Colonic mucosa (tissue), 4 donors: ENCODE measurements at places on chromosomes 4 and X. TPM values are rescaled to one million over a fixed set of nuclear protein-coding genes. Genes with fewer than 3 reads are reported as not detected.

GRCh38 chr4:121390335-121390734 is 9.5 kb upstream of the QRFPR start:
- no peak for DNase-seq

GRCh38 chr4:140266958-140267568 is 106.4 kb upstream of the SCOC start:
- DNase-seq = no peak

DRD5 gene
- not detected for total RNA-seq

DNA sequence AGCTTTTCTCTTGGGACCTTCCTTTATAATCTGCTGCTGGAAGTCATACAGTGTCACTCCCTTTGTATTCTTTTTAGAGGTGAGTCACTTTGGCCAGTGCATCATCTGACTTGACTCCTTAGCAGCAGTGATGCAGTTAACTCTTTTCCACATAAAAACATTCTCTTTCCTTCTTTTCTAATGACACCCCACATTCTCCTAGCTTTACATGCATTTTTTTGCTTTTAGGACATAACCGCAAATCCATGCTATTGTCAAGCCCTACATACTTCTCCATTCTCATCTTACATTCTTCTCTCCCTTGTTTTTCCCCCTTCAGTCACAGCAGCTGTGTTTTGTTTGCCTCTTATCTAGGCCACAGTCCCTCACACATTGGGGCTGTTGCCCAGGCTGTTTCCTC is 55.1 kb downstream of the ZNF330 start:
- no peak for DNase-seq

DNA sequence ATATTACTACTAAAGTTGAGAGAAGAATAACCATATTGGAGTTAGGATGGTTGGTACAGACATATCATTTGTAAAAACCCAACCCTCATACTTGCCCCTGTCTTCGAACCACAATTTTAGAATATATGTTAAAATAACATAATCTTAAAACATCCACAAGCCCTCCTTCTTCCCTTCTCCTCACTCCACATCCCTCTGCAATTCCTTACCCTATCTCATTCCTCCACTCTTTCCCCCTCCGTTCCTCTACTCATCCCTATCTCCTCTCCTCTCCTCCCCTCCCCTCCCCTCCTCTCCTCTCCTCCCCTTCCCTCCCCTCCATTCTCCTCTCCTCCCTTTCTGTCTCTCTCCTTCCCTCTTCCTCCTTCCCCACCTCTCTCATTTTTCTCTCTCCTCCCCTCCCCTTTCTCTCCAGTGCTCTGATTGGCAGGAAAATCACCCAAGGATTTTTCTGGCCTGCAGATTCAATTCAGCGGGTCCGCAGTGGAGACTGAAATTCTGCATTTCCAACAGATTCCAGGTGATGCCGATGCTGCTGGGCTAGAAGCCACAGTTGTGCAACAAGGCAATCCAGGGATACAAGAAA is 17.4 kb upstream of the ODAM start:
- DNase-seq = no peak

DNA sequence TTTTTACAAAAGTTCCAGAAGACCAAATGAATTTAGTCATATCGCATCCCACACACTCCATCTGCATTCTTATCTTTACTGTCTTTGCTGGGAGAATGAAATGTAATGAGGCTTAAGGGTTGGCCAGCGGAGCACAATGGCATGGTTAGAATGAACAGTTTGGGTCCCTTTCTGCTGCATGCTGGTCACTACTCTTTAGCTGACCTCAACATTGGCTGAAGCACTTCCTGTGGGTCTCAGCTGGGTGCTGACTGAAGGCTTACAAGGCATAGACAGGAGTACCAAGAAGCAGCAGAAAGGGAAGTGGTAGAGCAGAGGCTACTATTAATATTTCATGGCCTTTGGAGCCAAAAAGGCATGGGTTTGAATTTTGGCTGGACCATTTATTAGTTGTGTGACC is 159.4 kb upstream of the GPC4 start:
- no peak for DNase-seq

- peak; percentile 6 for DNase-seq
Observed at GRCh38 chr4:184932343-184932742, 85.9 kb upstream of the HELT start.

DNA sequence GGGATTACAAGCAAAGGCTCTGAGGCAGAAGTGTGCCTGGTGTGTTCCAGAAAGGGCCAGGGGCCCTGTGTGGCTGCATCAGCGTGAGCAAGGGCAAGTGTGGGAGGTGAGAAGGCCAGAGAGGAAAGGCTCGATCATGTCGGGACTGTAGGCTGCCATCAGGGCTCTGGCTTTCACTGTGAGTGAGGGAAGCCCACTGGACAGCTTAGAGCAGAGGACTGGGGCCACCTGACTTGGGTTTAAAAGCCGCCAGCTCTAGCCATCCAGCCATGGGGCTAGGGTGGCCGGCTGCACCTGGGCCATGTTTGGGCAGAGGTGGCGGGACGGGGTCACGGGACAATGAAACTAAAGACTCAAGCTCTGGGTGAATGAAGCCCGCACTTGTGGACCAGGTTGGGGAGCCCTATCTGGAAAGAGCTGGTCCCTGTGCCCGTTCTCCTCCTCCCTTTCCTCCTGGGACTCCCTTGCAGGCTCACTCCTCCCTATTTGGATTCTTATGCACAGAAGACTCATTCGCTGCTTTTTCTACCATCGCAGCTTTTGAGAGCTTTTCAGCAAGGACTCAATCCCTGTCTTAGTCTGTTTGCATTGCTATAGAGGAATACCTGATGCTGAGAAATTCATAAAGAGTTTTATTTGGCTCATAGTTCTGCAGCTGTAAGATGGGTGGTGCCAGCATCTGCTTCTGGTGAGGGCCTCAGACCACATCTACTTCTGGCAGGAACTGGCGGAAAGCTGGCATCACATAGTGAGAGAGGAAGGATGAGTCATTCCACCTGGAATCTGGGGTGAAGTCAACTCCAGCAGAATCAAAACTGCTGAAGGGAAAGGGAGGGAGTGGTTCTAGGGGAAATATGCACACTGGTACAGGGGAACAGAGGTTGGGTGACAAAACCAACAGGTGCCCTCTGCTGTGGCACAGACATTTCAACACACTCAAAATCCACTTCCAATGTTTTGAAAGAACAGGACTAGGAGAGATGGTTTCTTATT is 15.3 kb downstream of the CTAG1B start:
- DNase-seq = no peak

DNA sequence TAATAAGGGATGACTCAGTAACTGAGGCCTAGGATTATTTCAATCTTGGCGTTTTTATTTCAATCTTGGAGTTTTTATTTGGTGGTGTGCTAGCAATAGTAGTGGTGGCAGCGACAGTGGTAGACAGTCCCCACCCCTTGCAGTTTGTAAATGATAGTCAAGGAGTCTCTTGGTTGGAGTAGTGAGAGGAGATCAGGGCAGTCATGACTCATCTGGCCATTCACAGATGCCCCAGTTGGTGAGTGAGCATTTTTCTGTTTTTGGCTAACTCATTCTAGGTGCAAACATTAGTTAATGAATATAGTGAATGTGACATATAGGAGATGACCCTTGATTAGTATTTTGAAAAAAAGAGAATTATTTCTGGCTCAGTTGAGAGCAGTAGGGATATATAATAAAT is 93.5 kb upstream of the ADAD1 start:
- DNase-seq = no peak

DNA sequence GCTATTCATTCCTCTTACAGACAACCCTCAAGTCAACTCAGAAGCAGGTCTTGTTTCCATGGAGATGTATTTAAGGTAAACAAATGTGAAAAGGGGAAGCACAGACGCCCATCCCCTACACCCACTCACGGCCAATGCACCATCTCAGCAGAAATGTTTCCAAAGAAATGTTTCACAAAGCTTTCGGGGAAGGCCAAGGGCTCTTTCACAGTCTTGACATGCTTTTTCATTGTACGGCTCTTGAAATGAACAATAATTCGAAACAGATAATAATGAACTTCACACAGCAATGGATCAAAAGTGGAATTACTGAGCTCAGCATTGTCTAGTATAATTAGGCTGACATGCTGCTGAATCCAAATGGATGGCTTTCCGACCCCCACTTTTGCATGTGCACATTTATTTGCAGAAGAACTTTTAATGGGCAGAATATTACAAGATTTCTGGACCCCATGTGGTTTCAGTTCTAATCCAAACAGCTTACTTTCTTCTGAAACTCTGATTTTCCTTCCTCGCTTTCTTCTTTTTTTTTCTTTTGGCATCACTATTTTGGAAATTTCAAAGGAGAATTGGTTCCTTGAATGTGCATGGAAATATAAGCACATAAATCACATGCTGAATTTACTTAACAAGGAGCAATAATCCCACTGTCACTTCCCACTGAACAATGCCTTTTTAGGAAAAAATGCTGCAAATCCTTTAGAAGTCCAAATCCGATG is 160.9 kb downstream of the SMIM20 start:
- no peak for DNase-seq

SMR3A gene
- total RNA-seq = not detected

DNA sequence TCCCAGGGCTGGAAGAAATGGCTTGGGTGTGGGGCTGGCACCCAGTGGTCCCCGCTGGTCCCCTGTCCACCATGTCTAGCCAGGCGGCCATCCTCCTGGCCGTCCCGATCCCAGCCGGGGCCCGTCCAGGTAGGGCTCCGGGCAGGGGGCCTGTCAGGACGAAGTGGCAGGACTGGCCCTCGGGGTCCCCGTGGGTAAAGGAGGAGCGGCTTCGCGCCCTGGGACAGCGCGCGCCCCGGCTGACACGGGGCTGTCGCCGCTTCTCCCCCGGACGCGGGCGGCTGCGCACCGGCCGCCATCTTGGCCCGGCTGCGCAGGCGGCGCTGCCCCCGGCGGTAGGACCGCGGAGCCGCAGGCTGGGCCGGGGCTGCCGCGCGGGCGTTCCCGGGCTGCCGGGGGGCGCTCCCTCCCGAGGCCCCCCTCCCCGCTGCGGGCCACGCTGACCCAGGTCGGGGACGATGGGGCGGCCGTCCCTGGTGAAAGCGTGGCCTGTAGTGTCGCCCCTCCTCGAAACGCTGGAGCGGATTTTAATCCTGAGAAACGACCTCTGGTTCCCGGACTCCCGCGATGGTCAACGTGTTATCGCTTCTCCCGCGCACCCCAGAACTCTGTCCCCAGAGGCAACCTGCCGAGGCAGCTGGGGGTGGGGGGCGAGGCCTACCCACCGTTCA is 60.4 kb upstream of the BCOR start:
- DNase-seq = no peak

TADA2B gene
- 24.0 TPM for total RNA-seq

UGT2B7 gene
- 3.0 TPM for total RNA-seq

- no peak for DNase-seq
Observed at GRCh38 chr4:26420438-26420837, 69.8 kb downstream of the CCKAR start.

GRCh38 chrX:16155581-16156096 is 11.6 kb upstream of the MAGEB17 start:
- DNase-seq = no peak

MAGEC3 gene
- not detected for total RNA-seq

DNA sequence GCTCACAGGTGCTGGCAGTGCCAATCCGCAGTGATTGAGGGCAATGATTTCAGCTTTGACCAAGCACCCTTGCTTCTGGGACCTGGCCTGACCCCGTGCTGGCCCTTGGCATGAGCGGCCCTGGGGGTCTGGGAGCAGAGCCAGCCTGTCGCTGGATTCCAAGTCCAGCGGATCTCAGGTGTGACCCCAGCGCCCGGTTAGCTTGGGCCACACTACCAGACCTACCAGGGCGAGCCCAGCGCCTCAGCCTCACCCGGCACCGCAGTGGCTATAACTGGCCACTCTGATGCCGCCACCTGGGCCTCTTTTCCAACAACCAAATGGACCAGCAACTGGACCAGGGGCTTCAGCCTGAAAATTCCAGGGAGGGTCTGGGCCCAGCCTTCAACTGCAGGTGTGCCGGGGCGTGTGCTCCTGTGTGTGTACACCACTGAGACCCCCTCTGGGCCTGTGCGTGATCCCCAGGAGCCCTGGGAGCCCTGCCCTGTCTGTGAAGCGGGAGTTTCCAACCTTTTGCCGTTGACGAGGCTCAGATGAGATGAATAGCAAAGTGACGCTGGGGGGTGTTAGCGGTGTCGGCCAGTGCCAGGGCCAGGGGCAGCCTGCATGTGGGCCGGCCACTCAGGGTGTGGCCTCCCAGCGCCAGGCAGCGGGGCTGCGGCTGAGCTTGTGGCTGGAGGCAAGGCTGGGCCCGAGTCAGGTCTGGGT is 658 bp downstream of the SH3TC1 start:
- no peak for DNase-seq

DNA sequence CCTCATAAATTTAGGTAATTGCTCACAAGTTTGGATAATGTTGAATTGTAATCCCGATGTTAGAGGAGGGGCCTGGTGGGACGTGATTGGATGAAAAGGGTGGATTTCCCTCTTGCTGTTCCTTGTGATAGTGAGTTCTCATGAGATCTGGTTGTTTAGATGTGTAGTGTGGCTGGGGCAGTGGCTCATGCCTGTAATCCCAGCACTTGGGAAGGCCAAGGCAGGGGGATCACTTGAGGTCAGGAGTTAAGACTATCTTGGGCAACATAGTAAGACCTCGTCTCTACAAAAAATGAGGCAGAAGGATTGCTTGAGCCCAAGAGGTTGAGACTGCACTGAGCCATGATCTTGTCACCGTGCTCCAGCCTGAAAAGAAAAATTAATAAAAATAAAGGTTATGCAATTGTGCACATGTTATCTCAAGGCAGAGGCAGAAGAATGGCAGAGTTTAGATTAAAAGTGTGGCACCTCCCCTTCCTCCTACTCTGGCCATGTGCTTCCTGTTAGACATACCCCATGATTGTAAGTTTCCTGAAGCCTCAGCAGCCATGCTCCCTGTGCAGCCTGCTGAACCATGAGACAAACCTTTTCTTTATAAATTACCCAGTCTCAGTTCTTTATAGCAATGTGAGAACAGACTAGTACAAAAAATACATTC is 36.5 kb downstream of the ERVMER34-1 start:
- no peak for DNase-seq

SYNPO2 gene
- total RNA-seq = 266 TPM
